ENCODE measurements at places on chromosomes 12 and 14. TPM values are rescaled to one million over a fixed set of nuclear protein-coding genes. Genes with fewer than 3 reads are reported as not detected.

OR4Q2 gene
- not detected for total RNA-seq

SLC38A6 gene
- total RNA-seq, result 4.6 TPM

SLCO1B1 gene
- not detected for total RNA-seq

HHIPL1 gene
- not detected for total RNA-seq

TAS2R43 gene
- 1.8 TPM for total RNA-seq

Measured in activated T-helper 2 cell treated with anti-CD3 and anti-CD28 coated beads, Interferon-gamma antibody, Interleukin-2, Interleukin-4, amounts not matched to agents 10 μg/mL and 5 μg/mL and 100 μg/mL, durations not matched to agents 14 hours and 24 hours and 36 hours (primary cell).